ENCODE measurements at places on chromosomes 2 and 18.

- no peak for DNase-seq
Measured at GRCh38 chr2:219282943-219283581, 3.9 kb downstream of the DNAJB2 start.

- DNase-seq = no peak
Measured at GRCh38 chr2:134776836-134777235, 58.0 kb upstream of the TMEM163 start.

- no peak for DNase-seq
Measured at GRCh38 chr18:32443033-32443705, 27.5 kb downstream of the GAREM1 start.

GRCh38 chr2:215839309-215839708, 174.0 kb downstream of the MREG start:
- DNase-seq = no peak

- no peak for DNase-seq
Measured at GRCh38 chr2:191846515-191847476, at the start of gene CAVIN2. Gene CAVIN2, minus strand, starts transcription at chr2:191847088. Its CDS starts 163 bp downstream, at chr2:191846925.

- no peak for DNase-seq
Measured at GRCh38 chr2:24588294-24588693, 97.2 kb downstream of the NCOA1 start.

DNA sequence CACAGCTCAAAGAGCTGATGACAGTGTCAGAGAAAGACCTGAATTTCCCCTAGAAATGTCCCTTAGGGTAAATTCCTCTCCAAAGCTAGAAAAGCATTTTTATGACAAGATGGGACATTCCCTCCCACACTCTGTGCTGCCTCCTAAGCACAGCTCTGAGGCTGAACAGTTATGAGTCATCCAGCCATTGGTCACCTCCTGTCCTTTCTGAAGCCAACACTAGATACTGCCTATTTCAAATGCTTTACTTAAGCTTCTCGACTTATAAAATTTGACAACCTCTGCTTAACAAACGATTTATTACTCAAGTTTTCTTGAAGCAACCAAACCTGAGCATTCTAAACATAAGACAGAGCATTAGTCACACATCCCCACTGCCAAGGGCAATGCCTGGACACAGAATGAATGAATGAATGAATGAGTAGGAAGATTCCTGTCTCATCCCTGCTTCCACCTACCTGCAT, 35.4 kb downstream of the B4GALT6 start:
- no peak for DNase-seq

GRCh38 chr18:39994498-39994897, 1960.5 kb upstream of the PIK3C3 start:
- DNase-seq = no peak

DNA sequence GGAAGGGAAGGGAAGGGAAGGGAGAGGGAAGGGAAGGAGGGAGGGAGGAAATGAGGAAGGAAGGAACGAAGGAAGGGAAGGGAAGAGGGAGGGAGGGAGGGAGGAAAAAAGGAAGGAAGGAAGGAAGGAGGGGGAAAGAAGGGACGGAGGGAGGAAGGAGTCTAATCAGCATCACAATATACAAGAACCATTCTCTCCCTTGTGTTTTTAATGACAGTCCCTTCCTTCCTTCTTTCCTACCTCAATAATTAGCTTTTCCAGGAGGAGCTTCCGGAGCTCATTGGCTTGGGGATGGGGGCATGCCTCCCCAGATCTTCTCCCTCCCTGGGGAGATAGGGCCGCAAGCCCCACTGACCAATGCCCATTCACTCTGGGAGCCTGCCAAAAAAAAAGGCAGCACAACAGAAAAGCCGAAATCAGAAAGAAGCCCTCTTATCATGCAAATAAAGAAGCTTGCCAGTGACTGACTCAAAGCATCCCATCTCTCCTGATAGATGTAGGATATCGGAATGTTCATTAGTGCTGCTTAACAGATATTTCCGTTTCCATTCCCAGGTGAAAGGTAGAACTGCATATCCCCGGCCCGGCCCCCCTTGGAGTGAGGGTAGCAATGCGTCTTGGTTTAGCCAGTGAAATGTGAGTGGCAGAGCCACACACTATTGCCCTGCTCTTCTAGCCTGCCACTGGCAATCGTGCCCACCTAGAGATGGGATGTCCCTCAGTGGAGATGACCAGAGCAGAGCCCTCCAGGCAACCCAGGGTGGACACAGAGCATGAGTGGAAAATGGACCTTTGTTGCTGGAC, 17.8 kb upstream of the SMAD7 start:
- no peak for DNase-seq

GRCh38 chr2:115165529-115166109, 723.2 kb downstream of the DPP10 start:
- DNase-seq = peak; percentile 44

DNA sequence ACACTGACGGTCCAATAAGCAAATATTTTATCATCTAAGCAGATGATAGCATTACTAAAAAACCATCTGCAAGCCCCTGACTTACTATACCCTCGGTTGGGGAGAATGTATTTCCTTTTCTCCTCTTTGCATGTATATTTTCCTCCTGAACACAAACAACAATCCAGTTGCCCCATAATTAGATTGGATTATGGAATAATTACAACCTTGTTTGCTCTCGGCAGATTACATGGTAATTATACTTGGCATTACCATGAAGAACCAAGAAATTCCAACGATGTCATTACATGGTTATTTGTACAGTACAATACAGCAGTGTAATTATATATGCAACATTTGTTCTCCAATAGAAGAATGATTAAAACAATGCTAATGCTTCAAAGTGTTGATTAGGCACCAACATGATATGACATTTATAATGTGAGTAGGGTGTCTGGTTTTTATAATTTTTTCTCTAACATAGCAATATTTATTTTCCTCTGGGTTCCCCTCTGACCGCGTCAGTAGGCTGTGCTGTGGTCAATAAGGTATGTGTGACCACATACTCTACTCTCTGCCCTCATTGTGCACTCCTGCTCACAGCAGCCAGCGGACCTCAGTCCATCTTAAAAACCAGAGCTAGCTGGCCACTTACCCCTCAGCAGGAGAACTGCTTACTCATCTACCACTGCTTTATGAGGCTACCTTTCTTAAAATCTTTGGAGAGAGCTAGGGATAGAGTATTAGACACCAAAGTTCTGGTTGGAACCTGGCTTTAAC, 176.1 kb downstream of the INSIG2 start:
- DNase-seq = no peak

DNA sequence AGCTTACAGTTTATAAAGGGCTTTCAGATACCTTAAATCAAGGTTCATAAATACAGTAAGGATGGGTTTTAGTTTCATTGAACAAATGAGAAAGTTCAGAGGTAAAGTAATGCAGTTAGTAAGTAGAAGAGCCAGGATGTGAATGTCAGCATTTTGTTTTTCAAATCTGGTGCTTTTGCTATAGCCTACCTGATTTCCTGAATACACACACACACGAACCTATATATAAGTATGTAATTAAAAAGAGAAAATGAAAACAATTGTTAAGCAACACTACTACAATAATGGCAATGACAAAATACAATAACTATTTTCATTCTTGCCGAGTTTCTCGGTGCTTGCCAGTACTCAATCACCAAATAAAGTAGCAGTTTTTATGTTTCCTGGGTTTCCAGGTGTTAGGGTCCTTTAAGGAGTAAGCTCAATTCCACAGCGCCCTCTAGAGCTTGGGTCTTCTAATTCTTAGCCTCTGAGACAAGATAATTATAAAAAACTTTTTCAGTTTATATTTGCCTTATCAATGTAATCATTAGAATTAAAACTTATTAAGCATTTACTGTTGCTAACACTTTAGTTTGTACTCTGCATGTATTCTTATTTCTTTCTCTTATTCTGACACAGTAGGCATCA, 512.9 kb upstream of the ACVR2A start:
- DNase-seq = no peak

DNA sequence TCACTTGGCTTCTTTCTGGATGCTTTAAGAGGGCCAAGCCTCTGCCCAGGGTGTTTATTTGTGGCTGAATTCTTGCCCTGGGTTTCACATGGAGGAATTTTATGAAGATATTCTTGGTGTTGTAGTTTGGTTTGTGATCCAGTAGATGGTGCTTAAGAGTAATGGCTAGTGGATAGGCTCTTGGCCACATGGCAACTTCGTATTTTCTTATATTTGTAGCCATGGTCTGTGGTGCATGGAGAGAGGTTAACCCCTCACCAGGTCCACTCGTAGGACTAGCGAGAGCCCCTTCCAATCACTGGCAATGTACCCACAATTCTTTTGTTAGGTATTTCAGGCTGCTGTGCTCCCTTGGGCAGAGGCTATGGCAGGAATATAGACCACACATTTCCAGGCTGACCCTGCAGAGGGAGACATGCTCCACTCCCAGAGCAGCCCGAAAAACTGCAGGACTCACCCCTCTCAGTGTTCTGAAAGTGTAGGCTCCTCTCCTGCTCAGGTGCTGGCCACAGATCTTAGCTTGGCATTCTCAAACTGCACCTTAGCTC, 582.1 kb upstream of the SETBP1 start:
- peak; percentile 34 for DNase-seq

GRCh38 chr2:1803217-1804110, 59.1 kb upstream of the PXDN start:
- no peak for DNase-seq

DNA sequence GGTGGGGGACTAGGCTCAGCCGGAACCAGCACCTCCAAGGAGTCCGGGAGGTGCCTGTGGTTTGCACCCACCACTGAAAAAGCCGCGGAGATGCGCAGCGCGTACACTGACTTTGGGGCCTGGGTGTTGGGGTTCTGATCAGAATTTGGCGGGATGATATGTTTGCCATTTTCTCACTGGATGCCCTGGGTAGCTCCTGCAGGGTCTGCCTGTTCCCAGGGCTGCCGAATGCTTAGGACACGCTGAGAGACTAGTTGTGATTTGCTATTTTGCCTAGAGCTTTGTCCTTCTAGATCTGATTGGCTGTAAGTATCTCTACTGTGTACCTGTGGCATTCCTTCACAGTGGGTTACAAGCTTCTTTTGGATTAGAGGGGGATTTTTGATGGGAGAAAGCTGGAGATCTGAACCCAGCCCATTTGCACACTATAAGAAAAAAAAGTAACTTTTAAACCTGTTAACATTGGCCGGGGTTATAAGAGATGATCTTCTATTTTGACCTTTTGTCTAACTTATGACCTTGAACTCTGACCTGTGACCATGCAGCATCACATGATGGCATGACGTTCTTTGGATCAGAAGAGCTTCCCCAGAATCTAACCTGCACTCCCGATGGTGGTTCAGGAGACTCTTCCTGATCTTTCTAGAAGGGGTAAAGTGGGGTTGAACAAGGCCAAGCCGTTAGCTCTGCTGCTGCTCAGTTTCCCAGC, 1.6 kb downstream of the KCNE4 start:
- DNase-seq = no peak

- DNase-seq = no peak
Measured at GRCh38 chr2:10546975-10547391, 98.9 kb upstream of the ODC1 start.

DNA sequence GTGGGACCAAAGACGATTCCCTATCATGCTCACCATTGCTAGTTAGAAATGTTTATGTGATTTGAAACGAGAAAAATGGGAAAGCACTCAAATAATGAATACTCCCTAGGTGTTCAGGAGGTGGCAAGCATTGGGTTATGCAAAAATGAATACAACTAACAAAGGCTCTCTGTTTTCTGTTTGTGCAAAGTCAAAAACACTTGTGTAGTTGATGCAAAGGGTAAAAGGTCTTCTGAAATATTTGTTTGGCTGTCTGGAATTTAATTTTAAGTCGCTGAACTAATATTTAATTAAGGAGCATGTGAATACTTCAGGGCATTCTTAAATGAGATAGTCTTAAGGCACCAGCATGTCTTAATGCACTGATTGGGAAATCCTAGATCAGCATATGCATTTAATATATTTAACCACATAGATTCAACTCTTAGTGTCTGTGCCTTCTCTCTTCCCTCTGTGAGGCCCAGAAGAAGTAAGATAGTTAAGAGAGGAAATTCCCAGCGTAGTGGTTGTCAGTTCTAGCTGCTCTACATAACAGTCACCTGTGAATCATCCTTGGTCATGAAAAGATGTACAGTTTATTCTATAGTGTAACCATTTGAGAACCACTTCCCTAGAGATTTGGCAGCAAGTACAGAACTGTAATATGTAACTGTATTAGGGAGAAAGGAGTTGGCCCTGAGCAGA, 111.9 kb downstream of the EPC2 start:
- no peak for DNase-seq

DNA sequence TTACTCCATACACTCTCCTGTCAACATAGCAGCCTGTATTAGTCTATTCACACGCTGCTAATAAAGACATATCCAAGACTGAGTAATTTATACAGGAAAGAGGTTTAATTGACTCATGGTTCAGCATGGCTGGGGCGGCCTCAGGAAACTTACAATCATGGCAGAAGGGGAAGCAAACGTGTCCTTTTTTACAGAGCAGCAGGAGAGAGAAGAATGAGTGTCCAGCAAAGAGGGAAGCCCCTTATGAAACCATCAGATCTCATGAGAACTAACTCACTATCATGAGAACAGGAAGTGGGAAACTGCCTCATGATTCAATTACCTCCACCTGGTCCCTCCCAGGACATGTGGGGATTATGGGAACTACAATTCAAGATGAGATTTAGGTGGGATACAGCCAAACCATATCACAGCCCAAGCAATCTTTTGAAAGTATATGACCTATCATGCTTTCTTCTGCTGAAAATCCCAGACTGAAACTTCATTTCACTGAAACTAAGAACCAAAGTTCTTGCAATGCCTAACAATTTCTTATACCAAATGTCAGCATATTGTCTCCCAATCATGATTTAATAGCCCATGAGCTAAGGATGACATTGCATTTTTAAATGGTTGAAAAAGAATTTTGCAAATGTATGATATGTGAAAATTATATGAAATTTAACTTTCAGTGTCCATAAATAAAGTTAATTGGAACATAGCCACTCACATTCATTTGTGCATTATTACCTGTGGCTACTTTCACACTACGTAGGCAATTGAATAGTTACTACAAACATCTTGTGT, 686.8 kb upstream of the ZEB2 start:
- DNase-seq = no peak

All from AML-193 (cell line).